Glomerular endothelial cell (primary cell): ENCODE measurements at places on chromosomes 6 and 20. TPM values are rescaled to one million over a fixed set of nuclear protein-coding genes. Genes with fewer than 3 reads are reported as not detected.

Gene OR2H2
- total RNA-seq = not detected in 2 replicates

Gene CENPW
- total RNA-seq = 0.82 and 4.9 TPM in 2 replicates

Gene SLC2A10
- 10.8 and 20.6 TPM in 2 replicates for total RNA-seq

Gene COL11A2
- total RNA-seq = under 0.01 and 0.53 TPM in 2 replicates

Gene ABHD16B
- total RNA-seq = not detected in 2 replicates

Gene C6orf58
- total RNA-seq = not detected in 2 replicates

Gene COL20A1
- not detected in 2 replicates for total RNA-seq

Gene SLC26A8
- total RNA-seq = not detected in 2 replicates

Gene EPPIN
- total RNA-seq = not detected in 2 replicates

Gene PLEKHG1
- 104 and 203 TPM in 2 replicates for total RNA-seq

Gene PHACTR1
- total RNA-seq = 17.0 and 22.8 TPM in 2 replicates

Gene UQCC2
- total RNA-seq = 24.6 and 27.0 TPM in 2 replicates

Gene TUBB1
- not detected in 2 replicates for total RNA-seq

Gene DTD1
- 56.5 and 57.5 TPM in 2 replicates for total RNA-seq

Gene CASS4
- total RNA-seq = not detected in 2 replicates

Gene CEP162
- total RNA-seq = 4.9 and 5.7 TPM in 2 replicates

Gene KCNK17
- total RNA-seq = not detected in 2 replicates

Gene TNNC2
- total RNA-seq = not detected in 2 replicates

Gene LGSN
- total RNA-seq = not detected in 2 replicates

Gene DIDO1
- 32.6 and 50.3 TPM in 2 replicates for total RNA-seq

Gene CAGE1
- total RNA-seq = not detected in 2 replicates

Gene NR2E1
- total RNA-seq = not detected in 2 replicates
